Daoy (cell line): ENCODE measurements at places on chromosomes 7 and 10.

GRCh38 chr10:114281461-114281860 lies 42.4 kb downstream of the VWA2 start:
- no peak for DNase-seq

- no peak for DNase-seq
These were observed 7.5 kb downstream of the VWC2 start for GRCh38 chr7:49780953-49781352.

- no peak for DNase-seq
These were observed 560.2 kb downstream of the TCERG1L start for GRCh38 chr10:130751106-130751840.

DNA sequence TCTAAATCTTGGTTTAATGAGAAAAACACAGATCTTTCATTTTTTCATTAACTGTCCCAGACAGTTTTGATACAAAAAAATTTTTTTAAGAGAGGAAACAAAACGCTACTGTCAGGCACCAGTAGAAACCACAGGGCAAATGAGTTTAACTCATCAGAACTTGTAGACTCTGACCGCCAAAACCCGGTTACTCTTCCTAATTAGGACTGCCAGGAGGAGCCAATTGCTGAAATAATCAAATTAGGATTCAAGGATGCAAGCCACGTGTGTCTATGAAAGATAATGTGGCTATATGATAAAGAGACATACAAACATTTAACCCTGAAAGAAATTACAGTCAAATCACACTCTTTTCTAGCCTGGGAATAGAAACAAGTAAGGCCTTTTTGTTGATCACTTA lies 154.4 kb downstream of the DGKI start:
- DNase-seq: no peak

DNA sequence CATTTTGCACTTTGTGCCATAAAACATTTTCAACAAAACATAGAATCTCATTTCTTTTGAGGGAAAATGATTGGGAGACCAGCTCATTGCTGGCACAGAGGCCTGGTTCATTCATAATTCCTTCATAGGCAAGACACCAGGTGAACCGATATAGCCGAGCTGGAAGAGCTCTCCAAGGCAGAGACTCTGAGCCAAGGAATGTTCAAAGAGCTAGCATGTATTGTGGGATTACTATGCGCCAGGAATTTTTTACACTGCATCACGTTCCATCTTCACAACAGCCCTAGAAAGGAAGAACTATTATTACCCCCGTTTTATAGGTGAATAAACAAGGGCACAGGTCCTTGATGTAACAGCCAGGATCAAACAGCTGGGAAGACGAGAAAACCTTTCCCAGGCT lies 2.1 kb upstream of the IL6 start:
- no peak for DNase-seq

DNA sequence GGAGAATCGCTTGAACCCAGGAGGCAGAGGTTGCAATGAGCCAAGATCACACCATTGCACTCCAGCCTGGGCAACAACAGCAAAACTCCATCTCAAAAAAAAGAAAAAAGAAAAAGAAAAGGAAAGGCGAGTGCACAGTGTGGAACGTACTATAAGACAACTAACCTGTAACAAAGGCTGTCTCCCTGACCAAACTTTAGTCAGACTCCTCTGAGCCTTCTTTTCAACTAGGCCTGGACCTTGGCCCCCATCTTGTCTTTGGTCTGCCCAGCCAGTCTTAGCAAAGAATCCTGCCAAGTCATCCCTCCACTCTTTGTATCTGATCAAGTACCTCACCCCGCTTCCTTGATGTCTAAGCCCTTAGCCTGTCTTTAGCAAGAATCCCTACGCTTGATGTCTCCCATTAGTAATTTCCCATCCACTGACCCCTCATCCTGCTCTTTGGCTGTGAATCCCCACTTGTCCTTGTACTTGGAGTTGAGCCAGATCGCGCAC lies 68.9 kb upstream of the KDM7A start:
- no peak for DNase-seq

DNA sequence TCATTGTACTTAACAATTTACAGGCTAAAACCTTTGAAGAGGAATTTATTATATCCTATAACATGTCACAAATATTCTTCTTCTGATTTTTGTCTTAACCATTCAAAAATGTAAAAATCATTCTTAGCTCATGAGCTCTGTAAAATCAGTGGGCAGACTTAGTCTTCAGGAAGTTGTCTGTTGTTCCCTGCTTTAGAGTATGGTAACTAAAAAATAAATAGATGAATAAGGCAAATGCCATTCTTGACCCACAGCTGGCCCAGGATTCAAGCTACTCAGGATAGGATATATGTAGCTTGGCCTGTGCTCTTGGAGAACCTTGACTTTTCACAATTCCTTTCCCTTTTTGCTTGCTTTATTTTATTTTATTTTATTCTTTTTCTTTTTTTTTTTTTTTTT lies 51.5 kb downstream of the LRRC4 start:
- DNase-seq: no peak

DNA sequence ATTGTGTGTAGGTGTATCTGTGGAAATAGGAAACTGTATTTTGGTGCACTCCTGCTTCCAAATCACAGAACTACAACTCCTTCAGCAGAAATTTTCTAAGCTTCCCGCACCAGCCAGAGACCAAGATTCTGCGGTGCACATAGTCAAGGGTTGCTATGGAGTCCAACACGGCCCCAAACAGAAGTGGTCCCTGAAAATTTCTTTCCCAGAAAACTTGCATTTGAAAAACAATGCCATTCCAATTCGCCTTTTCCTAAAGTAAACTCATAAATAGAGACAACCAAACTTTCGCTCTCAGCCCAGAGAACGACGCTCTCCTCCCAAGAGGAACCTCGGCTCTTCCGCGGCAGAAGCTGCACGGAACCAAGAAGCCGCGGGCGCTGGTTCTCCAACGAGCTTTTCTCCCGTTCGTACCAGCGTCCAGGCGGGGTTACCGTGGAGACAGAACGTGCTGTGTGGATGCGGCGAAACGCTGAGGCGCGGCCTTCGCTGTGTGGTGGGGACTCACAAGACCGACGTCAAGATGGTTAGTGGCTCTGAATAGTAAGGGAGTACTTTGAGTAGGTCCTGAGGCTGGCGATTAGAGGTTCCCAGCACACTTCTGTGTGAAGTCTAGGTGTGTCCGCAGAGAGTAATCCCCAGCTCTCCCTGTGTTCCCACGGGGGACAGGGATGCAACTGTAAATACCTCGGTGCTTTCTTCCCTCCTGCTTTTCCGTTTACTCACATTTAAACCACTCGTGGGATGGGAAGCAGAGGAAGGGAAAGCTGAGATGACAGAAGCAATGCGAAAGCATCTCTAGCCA lies 24.0 kb upstream of the ZC3HAV1 start:
- peak; percentile 88 for DNase-seq

DNA sequence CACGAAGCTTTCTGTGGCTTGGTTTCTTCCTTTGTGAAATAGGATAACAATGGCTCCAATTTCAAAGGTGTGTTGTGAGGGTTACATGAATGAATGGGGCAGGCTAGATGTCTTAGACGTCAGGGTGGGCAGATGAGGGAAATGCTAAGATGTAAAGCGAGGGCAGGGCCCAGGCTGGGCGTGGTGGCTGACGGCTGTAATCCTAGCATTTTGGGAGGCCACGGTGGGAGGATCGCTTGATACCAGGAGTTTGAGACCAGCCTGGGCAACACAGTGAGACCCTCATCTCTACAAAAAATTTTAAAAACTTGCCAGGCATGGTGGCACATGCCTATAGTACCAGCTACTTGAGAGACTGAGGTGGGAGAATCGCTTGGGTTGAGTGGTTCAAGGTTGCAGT lies 607.7 kb upstream of the FOXK1 start:
- no peak for DNase-seq

DNA sequence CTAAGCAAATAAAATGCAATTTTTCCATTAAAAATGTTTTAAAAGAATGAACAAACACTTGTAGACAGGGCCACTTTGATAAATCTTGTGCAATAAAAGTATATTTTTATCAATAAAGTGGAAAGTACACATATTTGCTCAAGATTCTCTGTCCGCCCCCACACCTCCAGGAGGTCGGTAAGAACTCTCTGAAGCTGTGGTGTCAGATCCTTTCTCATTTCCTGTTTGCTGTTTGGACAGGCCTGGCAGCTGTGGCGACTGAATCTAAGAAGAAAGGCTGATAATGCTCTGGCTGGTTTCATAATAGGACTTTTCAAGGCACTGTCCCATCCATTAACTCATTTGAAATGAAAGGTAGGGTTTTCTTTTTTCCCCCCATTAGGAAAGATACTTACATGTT lies 15.3 kb upstream of the ASB4 start:
- DNase-seq: peak; percentile 75

DNA sequence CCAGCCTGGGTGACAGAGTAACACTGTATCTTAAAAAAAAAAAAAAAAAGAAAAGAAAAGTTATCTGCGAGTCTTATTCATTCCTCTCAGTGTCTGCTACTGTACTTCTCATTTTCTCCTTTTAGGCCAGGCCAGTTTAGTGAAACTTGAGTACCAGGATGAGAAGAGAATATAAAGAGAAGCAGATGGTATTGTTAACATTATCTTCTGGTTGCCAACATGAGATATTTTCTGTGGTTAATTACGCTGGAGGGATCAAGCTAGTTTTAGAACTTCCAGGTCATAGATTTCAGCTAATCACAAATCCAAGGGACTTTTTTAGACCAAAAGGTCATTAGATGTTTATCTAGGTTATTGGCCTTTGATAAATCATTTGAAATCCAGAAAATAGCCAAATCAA lies 252.6 kb upstream of the SMIM30 start:
- no peak for DNase-seq

- no peak for DNase-seq
These were observed 60.2 kb upstream of the COMTD1 start for GRCh38 chr10:75295868-75296441.

- no peak for DNase-seq
These were observed 40.4 kb upstream of the INPP5A start for GRCh38 chr10:132497063-132497680.

DNA sequence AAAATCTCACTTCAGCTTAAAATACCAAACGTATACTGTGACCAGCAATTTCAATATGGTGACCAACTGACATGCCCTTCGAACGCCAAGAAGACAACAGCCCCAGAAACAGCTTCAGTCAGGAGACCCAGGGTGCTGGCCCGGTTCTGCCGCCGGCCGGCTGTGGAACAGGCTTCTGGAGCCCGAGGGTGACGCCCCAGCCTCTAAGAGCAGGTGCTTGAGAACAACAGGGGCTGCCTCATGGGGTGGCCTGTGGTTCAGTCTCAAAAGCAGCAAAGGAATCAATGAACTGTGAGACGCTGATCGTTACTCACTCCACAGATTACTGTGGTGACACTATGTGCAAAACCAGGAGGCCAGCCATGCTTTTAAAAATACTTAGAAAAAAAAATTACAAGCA lies 17.3 kb downstream of the GPER1 start:
- DNase-seq: no peak

DNA sequence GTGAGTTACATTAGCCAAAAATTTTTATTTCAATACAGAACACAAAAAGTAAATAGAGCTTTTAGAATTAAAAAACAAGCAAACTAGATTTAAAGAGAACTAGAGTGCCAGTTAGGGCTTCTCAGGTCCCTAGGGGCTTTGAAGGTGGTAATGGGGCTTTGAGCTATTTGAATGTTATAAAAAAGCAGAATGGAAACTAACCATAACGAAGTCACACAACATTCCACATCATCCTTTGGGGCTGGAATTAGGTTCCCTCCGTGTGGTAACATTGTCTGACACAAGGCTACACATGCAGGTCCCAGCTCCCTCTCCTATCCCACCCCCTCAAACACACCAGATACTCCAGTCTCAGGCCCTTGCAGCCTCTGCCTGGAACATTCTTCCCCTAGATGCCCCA lies 15.3 kb downstream of the JAZF1 start:
- DNase-seq: no peak

DNA sequence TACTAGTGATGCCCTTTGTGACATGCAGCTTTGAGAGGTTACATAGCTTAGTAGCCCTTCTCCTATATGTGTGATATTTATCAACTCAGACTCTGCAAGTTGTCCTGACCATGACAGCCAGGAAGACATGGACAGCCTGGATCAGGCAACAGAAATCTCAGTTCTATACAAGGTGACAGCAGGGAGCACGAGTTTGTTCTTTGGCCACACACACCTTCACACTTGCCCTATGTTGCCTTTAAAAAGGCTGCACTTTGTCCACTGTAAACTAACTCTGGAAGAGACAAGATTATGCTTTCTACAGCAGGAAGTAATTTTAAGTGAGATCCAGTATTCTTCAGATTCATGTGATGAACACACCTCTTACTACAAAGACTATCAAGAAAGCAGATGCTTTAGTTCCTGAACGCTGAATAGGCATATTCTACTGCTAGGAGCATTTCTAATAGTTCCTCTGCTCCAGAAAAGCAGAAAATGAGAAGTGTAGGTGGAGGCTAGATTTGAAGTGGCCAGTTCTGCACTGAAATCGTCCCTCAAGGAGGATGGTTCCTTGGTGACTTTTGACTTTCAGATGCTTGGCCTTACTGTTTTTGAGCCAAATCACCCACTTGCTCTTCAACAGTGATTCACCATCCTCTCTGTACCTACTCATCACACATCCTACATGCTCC lies 239.2 kb downstream of the COBL start:
- no peak for DNase-seq

DNA sequence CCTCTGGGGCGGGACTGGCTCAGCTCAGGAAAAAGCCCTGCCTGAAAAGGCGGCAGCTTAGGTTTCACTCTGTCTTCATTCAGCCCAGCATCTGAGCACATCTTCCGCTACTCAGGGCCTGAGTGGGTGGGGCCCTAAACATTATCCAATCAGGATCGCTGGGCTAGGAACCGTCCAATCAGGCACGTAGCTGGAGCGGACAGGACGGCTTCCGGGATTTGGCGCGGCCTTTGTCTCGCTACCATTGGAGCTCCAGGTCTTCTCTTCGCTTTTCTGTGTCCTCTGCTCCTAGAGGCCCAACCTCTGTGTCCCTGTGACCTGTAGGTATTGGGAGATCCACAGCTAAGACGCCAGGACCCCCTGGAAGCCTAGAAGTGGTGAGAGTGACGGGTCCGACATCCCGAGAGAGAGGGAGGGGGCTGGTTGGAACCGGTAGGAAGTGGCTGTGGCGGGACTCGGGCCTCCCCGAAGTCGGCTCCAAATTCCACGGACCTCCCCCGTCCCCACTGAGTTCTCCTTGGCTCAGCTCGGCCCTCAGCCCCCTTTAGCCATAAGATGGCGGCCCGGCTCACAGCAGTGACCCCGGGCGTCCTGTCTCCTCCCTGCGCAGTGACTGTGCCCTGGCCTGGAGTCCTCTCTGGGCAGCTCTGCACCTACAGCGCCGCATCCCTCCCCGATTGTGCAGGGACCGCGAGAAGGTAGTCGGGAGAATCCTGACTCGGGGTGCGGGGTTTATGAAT lies 99.1 kb downstream of the ZNF680 start:
- DNase-seq: peak; percentile 79

- peak; percentile 89 for DNase-seq
These were observed 34.7 kb upstream of the KMT2E start for GRCh38 chr7:104979167-104979841.

DNA sequence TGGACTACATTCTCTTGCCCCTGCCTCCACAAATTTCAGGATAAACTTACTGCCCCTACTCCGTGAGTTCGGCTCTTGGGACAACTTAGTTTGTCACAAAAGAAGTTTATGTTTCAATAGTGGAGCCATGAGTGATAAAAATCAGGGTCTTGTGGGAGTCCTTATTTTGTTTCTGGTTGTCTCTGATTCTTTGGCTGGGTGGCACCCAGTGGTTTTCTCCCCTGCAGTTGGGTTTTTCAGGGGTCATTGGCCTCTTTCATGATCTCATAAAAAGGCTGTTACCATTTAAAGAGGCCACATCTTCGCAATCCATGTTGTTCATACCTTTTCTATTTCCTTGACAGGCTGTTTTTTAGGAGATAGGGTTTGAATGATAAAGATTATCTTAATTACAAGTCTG lies 5.5 kb downstream of the TET1 start:
- DNase-seq: no peak
